ENCODE measurements at places on chromosomes 4 and X.

DNA sequence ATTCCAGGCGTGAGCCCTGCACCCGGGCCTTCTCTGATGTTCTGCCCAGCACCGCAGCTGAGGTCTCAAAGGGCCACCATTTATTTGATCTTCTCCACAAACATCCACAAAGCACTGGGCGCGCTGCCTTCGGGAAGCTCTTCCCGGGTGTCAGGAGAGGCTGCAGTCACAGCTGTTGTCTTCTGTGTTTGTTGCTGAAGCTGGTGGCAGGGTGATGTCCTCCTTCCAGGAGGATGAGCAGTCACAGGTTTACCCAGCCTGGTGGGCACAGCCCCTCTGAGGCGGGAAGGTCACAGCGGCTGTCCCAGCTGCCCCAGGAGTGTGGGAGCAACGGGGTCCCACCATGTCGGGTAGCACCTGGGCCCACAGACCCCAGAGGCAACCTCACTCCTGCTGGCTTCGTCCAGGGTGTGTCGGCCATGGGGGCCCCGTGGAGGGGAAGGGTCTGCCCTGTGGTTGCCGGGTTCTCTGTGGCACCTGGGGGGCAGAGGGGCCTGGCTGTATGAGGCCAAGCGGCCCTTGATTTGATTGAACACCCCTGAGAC is 27.6 kb downstream of the FGFRL1 start:
- DNase-seq = no peak

- no peak for DNase-seq
Observed at GRCh38 chr4:181830404-181831035, 412.7 kb upstream of the TENM3 start.

- no peak for DNase-seq
Observed at GRCh38 chr4:74920704-74921103, 12.2 kb upstream of the PARM1 start.

DNA sequence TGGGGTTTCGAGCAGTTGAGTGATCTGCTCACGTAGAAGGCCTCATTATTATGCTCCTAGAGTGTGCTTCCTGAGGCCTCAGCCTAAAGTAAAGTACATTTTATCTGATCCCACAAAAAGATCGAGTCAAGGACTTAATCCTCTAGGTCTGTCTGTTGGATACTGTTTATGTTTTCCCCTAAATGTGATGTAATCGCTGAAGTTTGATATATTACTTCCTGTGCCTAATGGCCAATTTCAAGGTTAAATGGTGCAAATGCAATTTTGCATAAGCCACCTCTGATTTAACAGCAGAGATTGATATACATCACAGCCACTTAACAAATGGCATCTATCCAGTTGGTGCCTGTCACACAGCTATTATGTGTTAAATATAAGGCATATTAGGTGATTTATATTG is 19.4 kb upstream of the SERTM2 start:
- DNase-seq = no peak

GRCh38 chr4:1345903-1346780 is 866 bp upstream of the UVSSA start:
- peak; percentile 73 for DNase-seq

DNA sequence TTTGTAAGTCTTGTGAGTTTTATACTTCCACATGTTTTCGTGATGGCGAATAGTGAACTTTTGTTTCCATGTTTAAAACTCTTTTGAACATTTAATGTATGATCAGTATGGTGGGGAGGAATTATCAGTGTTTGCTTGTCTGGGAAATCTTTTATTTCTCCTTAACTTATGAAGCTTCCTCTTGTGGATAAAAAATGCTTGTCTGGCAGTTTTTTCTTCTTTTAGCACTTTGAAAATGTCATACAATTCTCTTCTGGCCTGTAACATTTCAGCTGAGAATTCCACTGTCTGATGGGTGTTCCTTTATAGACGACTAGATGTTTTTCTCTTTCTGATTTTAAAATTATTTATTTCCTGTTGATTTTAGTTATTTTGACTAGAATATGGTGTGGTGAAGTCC is 576.0 kb downstream of the DACH2 start:
- DNase-seq = no peak

- DNase-seq = no peak
Observed at GRCh38 chr4:81527709-81528108, 56.0 kb upstream of the RASGEF1B start.

GRCh38 chr4:55989766-55990165 is 41.0 kb downstream of the CEP135 start:
- no peak for DNase-seq

DNA sequence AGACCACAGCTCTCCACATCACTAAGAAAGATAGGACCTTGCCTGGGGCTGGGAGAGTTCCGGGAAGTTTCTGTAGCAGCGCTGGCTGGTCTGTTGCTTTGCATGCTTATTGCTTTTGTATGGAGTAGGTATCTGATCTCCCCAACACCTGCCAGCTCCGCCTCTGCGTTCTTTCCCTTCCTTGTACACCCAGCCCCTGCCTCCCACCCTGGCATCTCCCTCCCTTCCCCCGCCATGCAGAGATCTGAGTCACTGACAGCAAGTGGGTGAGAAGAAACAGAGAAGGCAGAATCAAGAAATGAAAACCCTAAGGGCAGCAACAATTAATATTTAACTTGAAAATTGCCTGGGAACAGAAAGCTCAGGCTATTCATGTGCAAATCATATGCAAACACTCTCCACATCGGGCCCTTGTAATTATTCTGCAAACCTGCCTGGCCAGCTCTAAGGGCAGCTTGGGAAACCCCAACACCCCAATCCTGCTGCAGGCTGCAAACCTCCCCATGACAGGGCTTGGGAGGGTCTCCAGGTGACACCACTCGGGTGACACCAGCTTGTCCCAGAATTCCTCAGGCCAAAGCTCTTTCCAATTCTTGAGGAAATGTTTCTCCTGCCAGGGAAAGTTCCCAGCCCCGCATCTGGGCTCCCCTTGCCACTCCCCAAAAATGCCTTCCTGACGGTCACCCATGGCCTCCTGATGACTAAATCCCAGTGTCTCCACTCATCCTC is 257.2 kb downstream of the FBXW7 start:
- no peak for DNase-seq

DNA sequence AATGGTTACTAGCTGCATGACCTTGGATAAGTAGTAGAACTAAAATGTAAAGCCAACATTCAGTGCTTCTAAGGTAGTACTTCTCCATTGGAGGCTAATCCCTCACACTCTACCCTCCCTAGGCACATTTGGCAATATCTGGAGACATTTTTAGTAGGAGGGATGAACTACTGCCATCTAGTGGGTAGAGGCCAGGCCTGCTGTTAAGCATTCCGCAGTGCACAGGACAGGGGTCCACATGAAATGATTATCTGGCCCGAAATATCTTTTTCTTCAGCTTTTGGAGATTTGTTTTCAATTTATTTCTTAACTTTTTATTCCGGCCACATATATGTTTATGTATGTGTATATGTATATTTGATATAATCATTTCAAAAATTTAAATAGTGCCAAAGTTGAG is 36.0 kb upstream of the SPANXC start:
- peak; percentile 21 for DNase-seq

DNA sequence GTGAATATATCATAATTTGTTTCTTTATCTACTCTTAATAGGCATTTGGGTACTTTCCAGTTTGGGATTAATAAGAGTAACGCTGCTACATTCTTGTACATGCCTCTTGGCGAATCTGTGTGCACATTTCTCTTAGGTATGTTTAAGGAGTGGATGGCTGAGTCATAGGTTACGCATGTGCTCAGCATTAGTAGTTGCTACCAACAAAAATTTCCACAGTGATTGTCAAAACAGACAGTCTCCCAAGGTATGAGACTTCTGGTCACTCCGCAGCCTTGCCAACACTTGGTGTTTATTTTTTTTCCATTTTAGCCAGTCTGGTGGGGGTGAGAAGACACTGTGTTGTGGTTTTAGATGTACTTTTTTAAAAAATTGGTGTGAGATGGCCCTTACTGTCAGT is 44.6 kb downstream of the FGFBP1 start:
- DNase-seq = no peak

GRCh38 chr4:112315446-112315845 is 18.3 kb downstream of the ALPK1 start:
- no peak for DNase-seq
